ENCODE measurements at places on chromosomes 6 and 20. TPM values are rescaled to one million over a fixed set of nuclear protein-coding genes. Genes with fewer than 3 reads are reported as not detected.

The DSP gene
- 213 TPM for total RNA-seq

The SNAP91 gene
- 0.24 TPM for total RNA-seq

The HLA-DPA1 gene
- 103 TPM for total RNA-seq

The SIRPD gene
- not detected for total RNA-seq

The ZC3H12D gene
- total RNA-seq, result 8.7 TPM

DNA sequence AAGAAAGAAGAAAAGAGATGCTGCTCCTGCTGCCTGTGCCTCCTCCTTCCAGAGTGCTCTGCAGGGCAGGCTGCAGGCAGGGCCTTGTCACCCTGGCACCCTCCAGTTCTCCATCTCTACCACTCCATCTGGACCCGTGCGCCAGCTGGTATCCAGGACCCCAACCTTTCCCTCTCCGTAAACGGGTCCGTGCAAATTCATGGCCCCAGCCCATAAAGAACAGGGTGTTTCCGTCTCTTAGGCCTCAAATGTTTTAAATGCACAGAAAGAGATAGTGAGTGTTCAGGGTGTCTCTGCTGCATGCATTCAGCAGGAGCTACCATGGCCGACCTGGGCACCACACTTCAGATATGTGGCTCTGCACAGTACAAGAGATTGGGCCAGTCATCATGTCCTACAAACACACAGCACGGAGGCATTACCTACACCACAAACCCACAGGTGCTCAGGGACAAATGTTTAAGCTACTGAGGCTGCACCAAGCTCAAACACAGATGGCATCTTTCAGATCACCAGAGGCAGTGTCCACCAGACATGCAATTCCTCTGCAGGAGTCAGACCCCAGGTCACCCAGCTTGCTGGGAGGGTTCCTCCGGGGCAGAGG, 258.1 kb downstream of the DLL1 start:
- no peak for DNase-seq

- DNase-seq, result no peak
These were observed 63.9 kb upstream of the SLCO4A1 start for GRCh38 chr20:62578294-62578897.

DNA sequence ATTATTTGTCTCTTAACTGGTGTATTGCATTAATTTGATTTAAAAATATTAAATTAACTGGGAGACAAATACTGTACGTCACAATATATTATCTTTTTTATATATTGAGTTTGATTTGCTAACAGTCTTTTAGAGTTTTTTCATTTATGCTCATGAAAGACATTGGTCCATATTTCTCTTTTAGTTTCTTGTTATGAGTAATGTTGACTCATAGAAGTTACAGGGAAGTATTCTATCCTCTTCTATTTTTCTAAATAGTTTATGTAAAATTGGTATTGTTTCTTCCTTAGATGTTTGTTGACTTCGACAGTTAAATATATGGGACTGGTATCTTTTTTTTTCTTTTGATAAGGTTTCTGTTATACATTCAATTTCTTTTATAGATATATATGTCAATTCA, 1115.6 kb upstream of the CITED2 start:
- DNase-seq, result no peak

DNA sequence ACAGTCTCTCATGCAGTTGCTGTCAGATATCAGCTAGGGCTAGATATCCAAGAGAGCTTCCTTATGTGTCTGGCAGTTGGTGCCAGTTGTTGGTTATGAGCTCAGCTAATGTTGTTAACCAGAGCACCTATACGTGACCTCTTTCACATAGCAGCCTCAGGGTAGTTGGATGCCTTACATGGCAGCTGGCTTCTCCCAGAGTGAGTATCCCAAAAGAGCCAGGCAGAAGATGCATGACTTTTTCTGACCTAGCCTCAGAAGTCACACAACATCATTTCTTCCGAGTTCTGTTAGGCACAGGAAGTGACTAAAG, 175.7 kb downstream of the VEGFA start:
- no peak for DNase-seq

DNA sequence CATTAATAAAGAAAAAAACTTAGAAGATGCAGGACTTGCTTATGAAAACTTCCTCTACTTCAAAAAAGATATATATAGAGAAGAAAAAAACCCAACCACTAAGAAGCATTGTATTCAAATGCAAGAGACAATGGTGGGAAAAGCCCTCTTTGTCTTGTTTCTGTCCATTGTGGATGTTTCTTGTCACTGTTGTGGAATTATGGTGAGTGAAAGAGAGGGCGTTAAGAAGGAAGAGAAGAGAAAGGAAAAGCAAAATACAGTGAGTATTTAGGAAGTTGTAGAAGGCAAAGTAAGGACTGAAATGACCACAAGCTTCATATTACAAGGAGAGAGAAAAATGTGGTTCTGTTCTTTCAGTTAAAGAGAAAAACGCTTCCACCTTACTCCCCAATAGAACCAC, 14.1 kb upstream of the THBD start:
- no peak for DNase-seq

DNA sequence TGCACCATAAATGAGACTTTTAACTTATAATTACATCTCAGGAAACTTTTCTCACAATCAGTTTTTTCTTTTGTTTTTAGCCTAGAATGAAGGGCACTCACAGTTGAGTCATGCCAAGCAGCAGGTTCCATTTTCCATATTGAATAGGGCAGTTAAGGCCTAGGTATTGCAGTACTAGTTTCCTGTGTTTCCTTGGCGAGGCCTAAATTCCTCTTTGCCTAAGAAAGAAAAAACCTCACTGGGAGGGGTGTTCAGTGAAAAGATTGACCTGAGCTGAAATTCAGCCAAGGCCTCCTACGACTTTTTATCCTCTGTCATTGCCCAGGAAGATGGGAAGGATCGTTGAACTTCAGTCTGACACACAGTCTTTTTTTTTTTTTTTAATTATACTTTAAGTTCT, 85.5 kb downstream of the IMPG1 start:
- no peak for DNase-seq

GRCh38 chr6:129188795-129189194, 305.9 kb downstream of the LAMA2 start:
- DNase-seq, result no peak

DNA sequence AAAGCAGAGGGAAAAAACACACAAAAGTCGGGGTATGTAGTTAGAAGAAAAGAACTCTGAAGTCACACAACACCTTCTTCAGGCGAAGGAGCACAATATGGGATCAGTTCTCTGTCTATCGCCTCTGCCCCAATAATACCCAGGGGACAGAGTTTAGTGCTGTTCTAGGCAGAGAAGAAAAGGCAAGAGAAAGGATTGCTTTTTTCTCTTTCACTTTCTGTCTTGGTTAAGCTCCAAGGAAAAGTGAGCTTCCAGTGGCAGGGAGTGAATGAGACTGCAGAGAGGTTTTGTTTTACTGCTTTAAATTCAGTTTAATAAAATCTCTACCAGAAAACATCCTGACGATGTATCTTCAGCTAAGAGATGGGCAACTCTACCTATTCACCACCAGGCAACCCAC, 86.6 kb upstream of the STXBP5 start:
- DNase-seq, result no peak

DNA sequence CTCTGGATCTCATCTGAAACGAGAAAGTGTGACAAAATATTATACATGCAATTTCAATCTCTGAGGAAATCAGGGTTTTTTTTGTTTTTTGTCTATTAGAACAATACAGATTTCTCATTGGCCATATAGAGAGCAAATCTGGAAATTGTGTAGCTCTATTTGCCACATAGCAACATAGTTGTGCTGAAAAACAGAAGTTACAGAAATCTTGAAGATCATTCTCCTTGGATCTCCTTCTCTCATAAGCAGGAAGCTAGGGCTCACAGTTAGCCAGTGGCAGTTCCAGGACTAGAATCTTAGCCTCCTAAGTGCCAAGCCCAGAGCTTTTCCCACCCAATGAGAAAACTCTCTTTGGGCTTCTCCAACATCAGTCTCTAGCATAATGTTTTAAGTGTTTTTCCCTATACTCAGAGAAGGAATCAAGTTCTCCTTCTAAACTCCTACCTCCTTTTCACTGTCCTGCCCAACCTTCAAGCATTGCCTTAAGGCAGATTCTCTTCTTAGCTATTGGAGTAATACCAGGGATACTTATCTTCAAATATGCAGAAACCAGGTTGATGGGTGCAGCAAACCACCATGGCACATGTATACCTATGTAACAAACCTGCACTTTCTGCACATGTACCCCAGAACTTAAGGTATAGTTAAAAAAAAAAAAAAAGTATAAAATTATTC, 211.6 kb downstream of the ALDH8A1 start:
- no peak for DNase-seq

DNA sequence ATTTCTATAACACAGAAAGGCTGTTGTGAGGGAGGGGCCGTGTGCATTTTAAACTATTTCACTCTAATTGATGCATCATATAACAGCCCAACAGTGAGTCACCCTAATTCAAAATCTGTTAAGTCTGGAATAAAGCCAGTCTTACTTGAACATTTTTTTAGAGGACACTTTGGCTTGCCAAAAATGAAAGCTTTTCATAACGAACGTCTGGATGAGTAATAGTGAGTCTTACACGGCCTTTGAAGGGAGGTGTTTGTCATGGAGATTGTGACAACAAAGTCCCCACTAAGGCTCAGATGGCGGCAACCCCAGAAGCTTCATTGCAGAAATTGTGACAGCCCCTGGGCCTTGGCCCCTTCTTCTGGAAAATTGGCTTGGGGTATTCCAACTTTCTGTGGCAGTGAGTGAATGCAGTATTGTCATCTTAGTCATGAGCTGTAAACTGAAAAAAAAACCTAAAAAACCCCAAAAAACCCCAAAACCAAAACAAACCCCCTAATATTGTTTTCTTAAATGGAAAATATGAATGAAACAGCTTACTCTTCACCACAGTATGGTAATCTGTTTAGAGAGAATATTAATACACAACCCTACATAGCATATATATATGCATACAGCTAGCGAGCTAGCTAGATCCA, 92.6 kb upstream of the CLDN20 start:
- DNase-seq, result no peak

DNA sequence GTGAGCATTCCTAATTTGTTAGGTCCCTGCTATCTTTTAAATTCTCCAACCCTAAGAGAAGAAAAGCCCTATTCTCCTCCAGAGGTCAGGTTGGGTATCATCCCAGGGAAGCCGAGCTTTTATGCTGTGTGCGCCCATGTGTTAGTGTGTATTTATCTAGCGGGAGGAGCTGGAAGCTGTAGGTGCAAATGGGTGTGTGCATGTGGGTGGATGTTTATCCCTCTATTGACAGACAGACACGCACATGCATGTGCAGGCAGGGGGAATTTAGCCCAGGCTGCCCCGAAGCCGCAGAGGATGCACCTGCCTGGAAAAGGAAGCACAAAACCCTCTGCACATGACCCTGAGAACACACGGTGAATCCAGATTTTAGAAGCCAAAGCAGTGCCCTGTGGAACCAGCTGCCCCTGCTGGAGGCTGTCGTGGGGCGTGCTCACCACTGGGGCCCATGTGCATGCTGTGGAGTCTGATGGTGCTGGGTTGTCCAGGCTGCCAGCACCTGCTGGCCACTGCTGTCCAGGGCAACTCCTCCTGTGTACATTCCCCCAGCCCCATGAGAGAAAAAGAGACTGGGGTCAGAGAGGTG, 397.5 kb downstream of the TAF4 start:
- no peak for DNase-seq

DNA sequence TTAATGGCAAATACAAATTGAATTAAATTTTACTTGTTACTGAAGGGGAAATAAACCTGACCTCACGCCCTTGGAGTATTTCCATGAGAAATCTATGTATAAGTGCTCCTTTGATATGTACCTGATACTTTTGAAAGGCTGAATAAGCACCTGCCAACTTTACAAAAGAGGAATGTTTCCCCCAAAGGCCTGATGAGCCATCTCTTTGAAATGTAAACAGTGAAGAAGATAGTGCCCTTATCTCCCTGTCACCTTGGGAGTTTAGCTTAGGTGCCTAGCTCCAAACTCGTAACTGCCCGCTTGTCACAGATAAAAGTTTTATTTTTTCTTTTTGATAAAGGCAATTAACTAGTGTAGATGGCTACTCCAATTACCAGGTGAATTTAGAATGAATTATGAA, 1.1 kb upstream of the ZNF343 start:
- no peak for DNase-seq

DNA sequence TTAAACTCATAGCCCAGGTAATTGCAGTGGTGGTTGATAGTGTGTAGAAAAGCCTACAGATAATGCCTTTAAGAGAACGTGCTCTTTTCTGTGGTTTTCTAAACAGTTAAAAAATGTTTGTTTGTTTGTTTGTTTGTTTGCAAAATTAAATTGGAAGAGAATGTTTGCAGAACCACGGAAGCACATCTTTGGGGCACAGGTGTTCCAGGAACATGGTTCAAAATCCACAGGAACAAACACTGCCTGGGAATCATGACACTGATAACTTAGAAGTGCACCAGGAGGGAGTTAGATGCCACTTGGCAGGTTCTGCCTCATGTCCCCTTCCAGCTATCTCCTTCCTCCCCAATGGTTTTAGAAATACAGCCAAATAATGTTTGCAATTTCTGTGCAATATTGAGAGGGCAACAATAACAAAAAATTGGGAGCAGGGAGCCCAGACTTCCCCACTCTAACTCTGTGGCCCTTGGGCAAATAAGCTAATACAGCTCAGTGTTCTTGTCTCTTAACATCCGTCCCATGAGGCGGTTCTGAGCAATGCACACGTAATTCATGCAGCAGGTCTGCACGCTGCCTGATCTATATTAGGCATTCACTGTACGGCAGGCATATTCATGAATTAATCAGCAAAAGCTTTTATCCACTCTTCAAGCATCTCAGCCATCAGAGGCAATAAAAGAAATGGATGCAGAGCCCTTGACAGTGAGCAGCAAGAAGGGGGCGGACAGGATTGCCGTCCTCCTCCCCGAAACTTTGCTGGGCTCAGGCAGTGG, 274.3 kb upstream of the FOXQ1 start:
- DNase-seq, result no peak

- no peak for DNase-seq
These were observed 420.6 kb downstream of the COL12A1 start for GRCh38 chr6:74785236-74785635.

DNA sequence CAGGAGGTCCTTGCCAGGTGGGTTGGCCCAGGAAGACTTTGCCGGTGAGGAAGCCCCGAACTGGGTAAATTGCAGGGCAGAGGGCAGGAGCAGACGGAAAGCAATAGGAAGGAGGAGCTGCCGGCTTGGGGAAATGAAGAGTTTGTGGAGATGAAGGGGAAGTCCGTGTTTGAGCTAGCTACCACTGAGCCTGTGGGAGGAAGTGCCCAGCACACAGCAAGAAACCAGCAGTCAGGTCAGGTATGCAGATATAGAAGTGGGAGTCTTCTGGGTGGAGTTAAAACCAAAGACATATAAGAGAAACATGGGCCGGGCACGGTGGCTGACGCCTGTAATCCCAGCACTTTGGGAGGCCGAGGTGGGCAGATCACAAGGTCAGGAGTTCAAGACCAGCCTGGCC, 34.7 kb downstream of the CD24 start:
- no peak for DNase-seq
